Stimulated activated CD8-positive, alpha-beta memory T cell treated with anti-CD3 and anti-CD28 coated beads, Interleukin-4, amount 100 ng/mL, for 24 hours (primary cell): ENCODE measurements at places on chromosomes 7 and 10.

DNA sequence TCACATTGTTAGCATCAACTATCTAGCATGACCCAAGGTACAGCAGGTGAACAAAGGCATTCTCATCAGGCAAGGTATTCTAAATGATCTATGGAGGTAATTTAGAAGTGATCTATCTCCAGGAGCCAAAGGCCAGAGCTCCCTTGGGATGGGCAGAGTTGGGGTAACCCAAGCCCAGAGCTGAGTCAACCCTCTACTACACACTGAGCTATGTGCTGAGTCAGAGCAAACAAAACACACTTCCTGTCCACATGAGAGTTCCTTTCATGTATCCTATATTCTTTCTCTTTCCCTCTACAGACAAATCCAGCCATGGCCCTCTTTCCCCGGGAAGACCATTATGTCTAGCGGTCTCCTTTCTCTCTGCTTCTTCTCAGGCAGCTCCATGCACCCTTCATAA lies 68.2 kb upstream of the AGK start:
- DNase-seq, result no peak

- DNase-seq, result no peak
Measured at GRCh38 chr7:150939466-150939865, 38.7 kb downstream of the KCNH2 start.

DNA sequence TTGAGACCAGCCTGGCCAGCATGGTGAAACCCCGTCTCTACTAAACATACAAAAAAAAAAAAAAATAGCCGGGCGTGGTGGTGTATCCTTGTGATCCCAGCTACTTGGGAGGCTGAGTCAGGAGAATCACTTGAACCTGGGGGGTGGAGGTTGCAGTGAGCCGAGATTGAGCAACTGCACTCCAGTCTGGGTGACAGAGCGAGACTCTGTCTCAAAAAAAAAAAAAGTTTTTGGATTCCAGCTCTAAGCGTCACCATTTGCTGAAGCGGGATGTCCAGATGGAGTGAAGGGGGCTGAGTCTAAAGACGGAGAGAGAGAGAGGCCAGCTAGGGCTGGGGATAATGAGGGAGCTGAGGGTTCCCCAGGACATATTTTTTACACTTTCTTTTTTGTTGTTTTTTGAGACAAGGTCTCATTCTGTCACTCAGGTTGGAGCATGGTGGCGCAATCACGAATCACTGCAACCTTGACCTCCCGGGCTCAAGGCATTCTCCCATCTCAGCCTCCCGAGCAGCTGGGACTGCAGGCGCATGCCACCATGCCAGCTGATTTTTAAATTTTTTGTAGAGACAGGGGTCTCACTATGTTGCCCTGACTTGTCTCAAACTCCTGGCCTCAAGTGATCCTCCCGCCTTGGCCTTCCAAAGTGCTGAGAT lies 9.4 kb upstream of the HK1 start:
- DNase-seq, result no peak

DNA sequence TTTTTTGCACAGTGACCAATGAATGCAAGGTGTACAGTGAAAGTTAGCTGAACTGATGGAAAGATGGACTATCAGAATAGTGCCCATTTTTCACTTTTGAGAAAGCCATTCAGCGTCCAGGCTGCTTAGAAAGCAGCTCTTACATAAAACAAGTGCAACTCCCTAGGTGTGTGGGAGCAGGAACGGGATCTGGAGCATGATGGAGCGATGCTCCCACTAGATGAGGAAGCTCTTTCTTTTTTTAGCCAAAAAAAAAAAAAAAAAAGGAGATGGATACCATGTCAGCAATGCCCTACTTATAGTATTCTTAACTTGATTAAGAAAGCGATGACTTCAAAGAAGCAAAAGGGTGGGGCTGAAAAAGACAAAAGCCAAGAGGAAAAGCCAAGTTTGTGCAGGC lies 925.5 kb downstream of the GATA3 start:
- no peak for DNase-seq

DNA sequence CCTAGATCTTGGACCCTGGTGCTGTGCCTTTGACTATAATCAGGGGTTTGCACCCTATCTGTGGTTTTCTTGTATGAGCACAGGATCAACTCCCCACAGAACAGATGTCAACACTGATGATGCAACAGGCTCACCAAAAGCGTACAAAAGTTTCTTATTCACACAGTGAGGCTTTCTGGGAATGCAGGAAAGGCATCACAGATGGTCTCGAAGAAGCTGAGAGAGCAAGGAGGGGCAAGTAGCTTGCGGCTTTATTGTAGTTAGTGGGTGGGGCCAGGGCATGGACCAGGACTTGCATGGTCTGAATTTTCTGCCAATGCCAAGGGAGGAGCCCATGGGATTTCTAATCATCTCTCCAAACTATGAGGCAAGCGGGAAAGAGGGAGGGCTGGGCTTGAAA lies 46.2 kb downstream of the SEC61G start:
- no peak for DNase-seq

- DNase-seq, result no peak
Measured at GRCh38 chr10:35212856-35213255, 86.2 kb downstream of the CREM start.

DNA sequence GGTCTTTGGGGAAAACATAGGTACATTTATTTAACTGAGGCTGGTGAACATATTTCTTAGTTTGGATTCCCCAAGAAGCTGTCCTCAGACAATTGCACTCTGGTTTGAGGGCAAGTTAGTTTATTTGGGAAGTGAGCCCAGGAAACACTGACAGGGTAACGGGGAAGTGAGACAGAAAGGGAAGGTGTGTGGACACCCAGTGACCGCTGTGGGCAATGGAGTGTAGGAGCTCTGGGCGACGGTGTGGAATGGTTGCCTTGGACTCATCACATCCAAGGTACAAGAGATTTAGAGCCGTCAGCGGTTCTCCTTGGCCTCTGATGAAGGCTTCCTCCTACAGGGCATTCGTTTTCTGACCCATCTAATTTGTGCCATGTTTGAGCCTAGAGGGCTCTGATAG lies 7.1 kb downstream of the MRC1 start:
- DNase-seq, result no peak
